Stimulated activated CD8-positive, alpha-beta memory T cell treated with anti-CD3 and anti-CD28 coated beads, Interleukin-7, amount 100 ng/mL, for 24 hours (primary cell): ENCODE measurements at places on chromosomes 11 and 22.

- no peak for DNase-seq
Observed at GRCh38 chr11:726278-727220, 20.5 kb downstream of the EPS8L2 start.

- DNase-seq = no peak
Observed at GRCh38 chr11:36012455-36012854, 68.6 kb downstream of the LDLRAD3 start.

DNA sequence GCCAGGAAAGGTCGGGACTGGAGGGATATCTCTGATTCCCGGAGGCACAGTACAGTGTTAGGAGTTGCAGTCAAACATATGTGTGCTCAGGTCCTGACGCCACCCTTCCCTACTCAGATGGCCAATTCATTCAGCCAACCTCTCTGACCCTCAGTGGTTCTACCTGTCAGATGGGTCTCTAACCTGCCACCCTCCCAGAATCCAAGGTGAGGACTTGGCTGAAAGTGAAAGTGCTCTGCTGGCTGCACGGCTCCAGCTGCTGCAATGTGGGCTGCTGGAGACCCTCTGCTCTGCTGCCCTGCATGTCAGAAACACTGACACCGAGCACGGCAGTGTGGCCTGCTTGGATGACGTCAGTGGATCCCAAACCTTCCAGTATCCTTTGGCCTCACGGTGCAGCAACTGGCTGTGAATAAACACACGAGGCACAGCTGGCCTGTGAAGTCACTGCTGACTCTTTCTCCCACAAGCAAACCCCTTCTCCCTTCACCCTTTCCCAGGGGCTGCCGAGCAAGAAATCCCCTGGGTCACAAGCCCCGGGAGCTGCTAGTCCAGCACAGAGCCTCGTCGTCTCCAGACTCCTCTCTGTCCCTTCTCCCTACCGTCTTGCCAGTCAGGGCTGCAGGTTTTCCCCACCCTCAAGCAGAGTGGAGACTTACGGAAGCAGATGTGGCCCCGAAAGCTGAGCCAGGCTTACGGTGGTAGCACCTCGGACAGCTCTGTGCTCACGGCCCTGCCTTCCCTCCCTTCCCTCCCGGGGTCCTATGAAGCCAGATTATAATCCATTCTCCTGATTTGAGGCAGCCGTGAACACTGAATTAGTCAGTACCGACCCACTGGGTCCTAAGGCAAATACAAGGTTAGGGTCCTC, 24.3 kb downstream of the KIAA0930 start:
- DNase-seq = no peak

GRCh38 chr11:130612291-130612851, 163.9 kb downstream of the ADAMTS15 start:
- DNase-seq = no peak

DNA sequence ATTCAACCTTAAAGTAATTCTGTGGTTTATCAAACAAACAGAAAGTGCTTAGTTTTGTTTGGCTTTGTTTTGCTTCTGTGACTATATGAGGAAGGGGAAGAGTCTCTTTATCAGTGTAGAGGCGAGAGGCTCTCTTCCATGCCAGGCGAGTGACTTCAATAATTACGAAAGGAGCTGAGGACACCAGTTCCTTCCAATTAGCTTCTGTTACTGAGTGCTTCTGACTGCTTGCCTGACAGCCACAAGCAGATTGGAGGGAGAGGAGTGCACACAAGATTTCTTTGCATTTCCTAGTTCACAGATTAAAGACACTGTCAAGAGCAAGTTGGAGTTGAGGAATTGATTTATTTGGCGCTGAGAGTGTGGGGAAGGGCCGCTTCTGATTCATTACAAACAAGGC, 1484.5 kb upstream of the TENM4 start:
- DNase-seq = no peak
